ENCODE measurements at places on chromosomes 13 and 19.

DNA sequence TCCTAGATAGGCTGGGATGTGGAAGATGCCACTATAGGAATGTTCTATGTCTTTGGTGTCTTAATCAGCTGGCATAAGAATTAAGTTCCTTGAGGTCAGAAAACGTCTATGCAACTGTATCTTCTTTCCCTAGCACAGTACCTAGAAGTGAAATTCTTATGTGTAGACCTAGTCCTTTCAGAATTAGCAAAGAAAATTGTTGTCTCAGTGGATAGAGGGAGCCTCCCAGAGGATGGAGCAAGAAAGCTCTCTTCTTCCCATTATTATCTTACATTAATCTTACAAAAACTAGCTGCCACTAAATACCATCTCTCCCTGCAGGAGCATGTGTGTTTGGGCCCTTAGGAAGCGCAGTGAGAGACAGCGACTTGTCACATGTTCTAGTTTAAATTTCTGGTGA, 11.6 kb downstream of the CLDN10 start:
- peak; percentile 22 for DNase-seq

GRCh38 chr13:49679246-49679645, 12.0 kb downstream of the EBPL start:
- peak; percentile 52 for DNase-seq

- DNase-seq = peak; percentile 50
Observed at GRCh38 chr13:24185591-24186232, 25.2 kb downstream of the SPATA13 start.

DNA sequence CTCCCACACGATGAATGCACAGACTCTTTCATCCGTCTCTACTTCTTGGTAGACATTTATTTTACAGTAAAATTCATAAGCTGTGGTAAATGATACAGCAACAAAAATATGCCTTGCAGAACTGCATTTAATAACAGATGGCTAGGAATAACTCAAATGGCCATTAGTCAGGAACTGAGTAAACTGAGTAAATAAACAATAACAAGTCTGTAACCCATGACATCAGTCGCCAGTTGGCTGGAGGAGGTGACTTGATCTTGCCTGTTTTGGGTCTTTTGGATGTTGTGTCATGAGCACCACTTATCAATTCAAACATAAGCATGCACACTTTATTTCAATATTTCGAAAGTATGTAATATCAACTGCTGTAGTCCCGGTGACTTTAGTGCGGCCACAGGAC, 632.6 kb upstream of the ARGLU1 start:
- no peak for DNase-seq

DNA sequence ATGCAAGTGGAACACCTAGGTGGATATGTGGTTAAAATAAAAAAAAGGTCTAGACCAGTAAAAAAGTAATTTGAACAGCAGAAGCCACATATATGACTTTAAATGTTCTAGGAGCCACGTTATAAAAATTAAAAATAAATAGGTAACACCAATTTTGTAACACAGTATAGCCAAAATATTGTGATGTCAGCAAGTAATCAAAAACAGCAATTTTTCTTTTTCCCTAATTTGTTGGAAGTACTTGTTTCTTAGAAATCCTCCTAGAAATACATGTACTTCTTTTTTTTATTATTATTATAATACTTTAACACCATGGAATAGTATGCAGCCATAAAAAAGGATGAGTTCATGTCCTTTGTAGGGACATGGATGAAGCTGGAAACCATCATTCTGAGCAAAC, 25.7 kb upstream of the C1QTNF9B start:
- DNase-seq = no peak

GRCh38 chr19:47022140-47022536, 2.5 kb downstream of the NPAS1 start:
- DNase-seq = no peak

DNA sequence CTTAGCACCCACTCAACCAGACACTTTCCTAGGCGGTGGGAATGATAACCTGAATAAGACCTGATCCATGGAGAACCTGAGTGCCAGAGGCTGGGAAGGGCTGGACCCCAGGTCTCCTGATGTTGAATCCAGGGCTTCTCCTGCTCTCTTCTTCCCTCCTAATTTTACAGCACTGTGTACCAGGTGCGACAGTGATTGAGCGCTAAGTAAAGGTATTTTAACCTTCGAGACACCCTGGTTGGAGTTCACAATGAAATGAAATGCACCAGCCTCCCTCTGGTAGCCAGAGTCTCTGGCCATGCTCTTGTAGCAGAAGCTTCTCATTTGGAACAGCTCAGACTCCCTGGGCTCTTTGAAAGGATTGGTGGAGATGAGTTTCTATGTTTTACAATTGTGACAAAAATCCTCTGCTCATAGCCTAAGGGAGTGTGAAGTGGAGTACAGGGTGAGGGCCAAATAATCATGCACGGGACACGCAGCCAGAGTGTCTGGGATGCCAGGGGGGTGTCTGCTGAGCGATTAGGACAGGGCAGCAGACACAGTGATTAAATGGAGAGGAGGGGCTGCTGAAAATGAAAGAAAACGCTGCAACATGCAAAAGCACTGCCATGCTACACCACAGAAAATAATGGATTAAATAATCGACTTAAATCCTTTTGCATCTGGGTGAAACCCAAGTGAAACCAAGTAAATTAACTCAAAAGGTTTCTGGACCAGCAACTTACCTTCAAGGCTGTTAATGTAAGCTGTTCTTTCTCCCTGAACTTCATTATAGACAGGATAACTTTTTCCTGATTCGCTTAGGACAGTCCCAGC, 83.8 kb downstream of the FAM216B start:
- DNase-seq = no peak

DNA sequence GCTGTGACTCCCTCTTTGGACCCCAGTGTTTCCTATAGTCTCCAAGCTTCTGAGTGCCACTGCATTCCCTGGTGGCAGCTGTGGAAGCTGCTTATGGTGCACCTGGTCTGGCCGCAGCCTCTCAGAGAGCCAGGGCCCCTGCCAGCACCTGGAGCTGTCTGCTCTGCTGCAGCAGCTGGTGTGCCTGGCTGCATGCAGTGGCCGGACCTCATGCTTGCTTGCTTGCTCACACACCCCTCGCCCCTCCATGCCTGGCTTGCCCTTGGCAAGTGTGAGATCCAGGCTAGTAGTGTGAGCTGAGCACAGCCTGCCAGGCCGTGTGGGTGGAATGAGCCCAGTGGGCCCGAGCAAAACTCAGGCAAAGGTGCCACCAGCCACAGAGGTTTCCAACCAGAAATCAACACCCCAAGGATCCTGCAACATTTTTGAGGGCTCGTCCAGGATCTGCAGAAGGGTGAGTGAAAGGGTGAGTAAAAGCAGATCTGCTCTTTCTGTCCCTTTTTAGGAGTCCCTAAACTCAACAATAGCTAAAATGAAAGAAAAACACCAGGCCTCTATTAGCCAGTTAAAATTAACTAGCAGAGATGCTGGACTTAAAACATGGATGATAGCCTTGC, 7.6 kb upstream of the MLLT1 start:
- DNase-seq = no peak

GRCh38 chr13:33087091-33087490, 70.9 kb downstream of the KL start:
- peak; percentile 59 for DNase-seq

GRCh38 chr13:77415253-77416071, 88.6 kb upstream of the MYCBP2 start:
- no peak for DNase-seq

DNA sequence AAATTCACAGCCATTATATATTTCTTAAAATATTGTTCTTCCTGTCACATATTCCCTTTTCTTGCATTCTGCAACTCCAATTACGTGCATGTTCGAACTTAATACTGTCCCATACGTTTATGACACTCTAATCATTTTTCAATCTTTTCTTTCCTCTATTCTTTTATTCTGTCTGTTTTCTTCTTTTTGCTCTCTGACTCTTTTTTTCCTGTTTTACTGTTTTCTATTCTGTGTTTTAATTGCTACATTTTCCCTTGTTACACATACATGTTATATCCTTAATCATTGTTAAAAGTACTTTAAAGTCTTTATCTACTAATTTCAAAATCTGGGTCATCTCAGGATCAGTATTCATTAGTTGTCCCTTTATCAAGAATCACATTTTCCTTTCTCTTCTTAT, 1149.1 kb upstream of the PCDH20 start:
- DNase-seq = no peak

DNA sequence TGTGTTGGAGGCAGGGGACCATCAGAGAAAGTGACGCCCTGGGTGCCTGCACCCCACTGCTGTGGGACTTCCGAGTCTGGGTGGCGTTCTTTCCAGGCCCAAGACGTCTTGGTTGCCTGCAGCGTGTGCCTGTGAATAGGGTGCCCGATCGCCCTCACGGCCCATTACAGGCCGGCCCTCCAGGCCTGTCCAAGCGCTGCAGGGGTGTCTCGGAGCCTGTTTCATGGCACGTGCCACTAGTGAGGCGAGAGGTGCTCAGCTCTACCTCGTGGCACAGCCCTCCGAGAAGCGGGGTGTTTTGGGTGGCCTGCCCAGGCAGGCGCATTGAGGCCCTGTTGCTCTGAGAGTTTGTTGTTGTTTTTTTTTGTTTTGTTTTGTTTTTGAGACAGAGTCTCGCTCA, 30.1 kb downstream of the DOT1L start:
- no peak for DNase-seq

DNA sequence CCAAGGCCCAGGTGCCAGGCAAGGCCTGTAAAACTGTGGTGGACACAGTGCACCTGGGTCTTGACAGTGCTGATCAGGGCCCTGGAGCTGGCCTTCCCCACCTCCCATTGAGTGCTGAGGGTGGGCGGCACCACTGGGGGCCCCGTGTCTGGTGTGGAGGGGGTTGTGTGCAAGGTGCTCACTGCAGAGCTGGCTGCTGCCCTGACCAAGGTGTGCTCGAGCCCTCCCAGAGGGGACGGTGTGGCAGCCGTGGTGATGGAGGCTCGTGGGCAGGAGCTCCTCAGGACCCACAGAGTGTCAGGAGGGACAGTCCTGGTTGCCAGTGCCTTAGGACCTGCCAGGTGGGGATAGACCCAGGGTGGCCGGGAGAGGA, 23.0 kb downstream of the ATP4B start:
- DNase-seq = no peak

GRCh38 chr13:59946944-59947343, 216.8 kb downstream of the DIAPH3 start:
- DNase-seq = peak; percentile 14

GRCh38 chr13:30720172-30720869, 15.0 kb upstream of the ALOX5AP start:
- peak; percentile 36 for DNase-seq

DNA sequence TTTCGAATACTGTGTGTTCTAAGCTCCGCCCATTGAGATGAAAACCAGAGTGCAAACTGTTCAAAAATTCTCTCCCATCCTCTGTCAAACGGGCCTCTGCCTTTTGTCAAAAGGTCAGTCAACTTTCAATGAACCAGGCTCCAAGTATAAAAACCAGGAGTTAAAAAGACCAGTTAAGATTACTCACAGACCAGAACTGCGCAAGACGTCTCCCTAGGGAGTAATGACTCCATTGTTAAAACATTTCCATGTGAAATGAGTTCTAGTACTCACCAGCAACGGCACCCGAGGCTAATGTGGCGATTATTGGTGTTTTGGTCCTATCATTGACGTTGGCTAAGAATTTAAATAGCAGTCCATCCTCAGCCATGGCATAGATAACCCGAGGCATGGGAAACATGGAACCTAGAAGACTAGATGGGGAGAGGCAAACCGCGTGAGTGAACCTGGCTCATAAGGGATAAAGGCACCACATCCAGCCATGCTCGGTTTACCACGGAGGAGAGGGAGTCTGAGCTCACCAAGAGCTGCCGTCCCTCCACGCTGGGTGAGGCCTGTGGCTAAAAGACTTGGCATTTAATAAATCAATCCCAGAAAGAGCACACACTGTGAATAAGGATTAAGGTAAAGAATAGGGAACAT, 73.3 kb downstream of the SLC7A1 start:
- peak; percentile 93 for DNase-seq

DNA sequence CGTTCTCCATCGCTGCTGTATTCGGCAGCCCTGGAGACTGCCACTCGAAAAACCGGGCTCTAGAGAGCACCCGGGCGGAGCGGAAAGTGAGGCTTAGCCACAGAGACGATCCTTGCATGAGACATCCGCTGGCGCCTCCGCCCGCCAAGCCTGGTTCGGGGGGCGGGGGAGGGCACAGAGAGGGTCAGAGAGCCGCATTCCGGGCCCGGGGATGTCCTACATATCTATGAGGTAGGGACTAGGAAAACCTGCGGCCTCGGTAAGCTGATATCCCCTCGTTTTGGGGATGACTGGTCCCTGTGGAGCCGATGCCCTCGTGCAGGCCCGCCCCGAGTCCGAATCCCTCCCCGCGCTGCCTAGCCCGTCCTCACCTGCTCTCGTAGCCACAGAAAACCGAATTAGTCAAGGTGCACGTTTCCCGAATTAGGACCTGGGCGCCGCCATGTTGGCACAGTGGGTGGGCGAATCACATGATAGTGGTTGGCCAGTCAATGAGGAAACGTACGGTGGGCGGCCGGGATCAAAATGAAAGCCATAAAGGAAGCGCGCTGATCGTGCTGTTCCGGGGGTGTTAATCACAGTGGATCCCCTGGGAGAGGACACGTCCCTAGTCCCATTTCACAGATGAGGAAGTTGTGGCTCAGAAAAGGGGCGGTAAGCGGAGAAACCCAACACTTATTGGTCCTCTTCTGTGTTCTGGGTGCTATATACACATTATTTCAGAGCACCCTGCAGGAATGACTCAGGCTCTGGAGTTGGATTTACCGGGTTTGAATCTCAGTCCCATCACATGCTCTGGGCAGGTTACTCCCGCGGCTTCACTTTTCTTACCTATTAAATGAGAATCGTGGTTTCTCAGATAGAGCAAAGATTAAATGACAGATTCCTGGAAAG, at the start of gene TRMT1:
TSS of gene TRMT1 (minus strand) at position 459 of the 894 bp plus-strand sequence. CDS start at position 118, 341 bp downstream.
- peak; percentile 95 for DNase-seq

GRCh38 chr19:50368649-50369570, 3.5 kb upstream of the NAPSA start:
- peak; percentile 83 for DNase-seq

- DNase-seq = no peak
Observed at GRCh38 chr19:49415102-49415809, 8.0 kb downstream of the PTH2 start.

DNA sequence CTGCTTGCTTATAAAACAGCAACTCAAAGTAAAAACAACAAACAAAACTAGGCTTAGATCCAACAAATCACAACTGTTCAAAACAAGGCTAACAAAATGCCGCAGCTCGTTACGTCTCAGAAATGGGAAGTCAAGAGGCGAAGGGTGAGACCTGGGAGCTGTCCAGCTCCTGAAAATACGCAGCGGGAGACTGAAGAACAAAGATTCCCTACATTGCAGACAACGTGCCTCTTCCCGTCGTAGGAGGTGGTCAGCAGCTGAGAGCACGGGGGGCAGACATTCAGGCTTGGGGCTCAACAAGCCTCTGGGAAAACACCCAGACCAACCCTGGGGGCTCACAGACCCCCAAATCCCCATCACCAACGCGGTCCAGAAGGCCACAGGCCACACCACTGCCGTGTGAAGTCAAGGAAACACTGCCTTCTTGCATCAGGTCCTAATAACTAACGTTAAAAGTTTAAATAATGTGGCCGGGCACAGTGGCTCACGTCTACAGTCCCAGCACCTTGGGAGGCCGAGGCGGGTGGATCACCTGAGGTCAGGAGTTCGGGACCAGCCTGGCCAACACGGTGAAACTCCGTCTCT, 13.5 kb downstream of the PLPP2 start:
- peak; percentile 50 for DNase-seq

- DNase-seq = no peak
Observed at GRCh38 chr19:40632311-40633036, 31.3 kb downstream of the LTBP4 start.

Measured in iris pigment epithelial cell (primary cell).